ENCODE measurements at places on chromosomes 13 and 19.

GRCh38 chr19:43773725-43774102 is 7.1 kb downstream of the KCNN4 start:
- DNase-seq: no peak

DNA sequence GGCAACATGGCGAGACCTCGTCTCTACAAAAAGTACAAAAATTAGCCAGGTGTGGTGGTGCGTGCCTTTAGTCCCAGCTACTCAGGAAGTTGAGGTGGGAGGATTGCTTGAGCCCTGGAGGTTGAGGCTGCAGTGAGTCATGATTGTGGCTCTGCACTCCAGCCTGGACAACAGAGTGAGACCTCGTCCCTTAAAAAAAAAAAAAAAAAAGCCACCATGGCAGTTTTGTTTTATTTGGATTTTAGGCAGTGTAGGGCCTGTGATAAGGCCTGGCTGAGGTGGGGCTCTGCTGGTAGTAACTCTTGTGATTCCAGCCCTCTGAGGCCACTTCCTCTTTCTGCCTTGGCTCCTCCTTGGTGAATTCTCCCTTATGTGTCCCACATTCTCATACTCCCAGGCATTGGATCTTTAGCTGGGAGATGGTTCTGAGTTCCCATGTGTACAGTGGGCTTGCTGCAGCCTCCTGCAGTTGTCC is 39.2 kb downstream of the GATAD2A start:
- peak; percentile 25 for DNase-seq

- DNase-seq: peak; percentile 100
Measured at GRCh38 chr19:8832132-8833021, at the start of the genes MBD3L1 and ZNF558. Gene MBD3L1, plus strand, starts transcription at chr19:8832377. Its CDS starts 10,302 bp downstream, at chr19:8842679. Gene ZNF558, minus strand, starts transcription at chr19:8832304. Its CDS starts 9,645 bp downstream, at chr19:8822659.

DNA sequence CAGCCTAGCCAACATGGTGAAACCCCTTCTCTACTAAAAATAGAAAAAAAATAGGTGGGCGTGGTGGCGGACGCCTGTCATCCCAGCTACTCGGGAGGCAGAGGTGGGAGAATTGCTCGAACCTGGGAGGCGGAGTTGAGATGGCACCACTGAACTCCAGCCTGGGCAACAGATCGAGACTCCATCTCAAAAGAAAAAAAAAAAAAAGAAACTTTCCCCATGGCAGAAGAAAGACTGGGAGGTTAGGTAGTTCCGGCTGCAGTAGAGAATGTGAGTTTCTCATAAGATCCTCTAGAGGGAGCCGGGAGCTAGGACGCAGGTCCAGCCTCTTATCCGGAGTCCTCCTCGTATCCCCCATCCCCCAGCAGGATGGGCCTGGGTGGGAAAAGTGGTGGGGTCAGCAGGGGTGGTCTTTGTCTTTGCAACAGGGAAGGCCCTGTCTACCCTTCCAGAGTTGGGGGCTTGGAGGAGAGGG is 13.2 kb upstream of the CREB3L3 start:
- DNase-seq: peak; percentile 35

GRCh38 chr13:31264151-31264550 is 64.4 kb downstream of the B3GLCT start:
- no peak for DNase-seq

GRCh38 chr13:99733346-99733745 is 232.1 kb downstream of the TM9SF2 start:
- no peak for DNase-seq

DNA sequence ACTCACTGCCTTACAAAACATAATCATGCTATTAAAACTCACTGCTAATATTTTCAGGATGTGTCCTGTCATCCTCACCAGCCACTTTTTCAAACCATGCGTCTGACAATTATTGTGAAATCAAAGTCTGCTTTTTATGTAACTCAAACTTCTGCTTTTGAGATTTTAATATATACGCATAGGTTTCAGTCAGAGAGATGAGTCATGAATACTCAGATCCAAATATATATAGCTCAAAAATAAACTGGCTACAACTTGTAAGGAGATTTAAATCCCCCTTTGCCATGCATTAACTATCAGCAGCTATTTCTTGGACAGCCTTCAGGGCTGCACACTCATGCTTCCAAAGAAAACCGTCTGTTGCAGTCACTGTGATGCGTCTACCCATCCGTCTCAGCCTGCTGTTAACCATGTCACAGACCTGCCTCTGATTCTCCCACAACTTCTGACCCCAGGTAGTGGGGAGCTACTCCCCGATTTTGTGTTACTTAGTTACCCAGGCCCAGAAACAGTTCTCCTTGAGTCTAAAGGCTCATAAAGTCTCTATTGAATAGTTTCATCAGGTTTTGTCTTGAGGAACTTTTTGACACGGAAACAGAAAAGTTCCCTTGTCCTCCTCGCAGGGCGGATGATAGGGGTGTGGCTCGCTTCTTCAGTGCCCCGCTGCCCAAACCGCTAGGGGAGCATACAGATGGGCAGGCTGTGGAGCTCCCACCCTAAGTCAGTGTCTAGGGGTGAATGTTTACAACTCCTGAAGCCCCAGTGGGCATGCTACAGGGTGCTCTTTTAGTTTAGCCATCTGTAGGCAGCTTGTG is 33.8 kb upstream of the SGCG start:
- no peak for DNase-seq

GRCh38 chr13:86446311-86446710 is 647.1 kb upstream of the SLITRK6 start:
- no peak for DNase-seq

- DNase-seq: no peak
Measured at GRCh38 chr13:90070837-90071525, 1276.5 kb upstream of the MIR17HG start.

- no peak for DNase-seq
Measured at GRCh38 chr13:74641586-74641985, 507.4 kb upstream of the KLF12 start.

- DNase-seq: no peak
Measured at GRCh38 chr19:42291435-42291810, 10.5 kb upstream of the PRR19 start.

DNA sequence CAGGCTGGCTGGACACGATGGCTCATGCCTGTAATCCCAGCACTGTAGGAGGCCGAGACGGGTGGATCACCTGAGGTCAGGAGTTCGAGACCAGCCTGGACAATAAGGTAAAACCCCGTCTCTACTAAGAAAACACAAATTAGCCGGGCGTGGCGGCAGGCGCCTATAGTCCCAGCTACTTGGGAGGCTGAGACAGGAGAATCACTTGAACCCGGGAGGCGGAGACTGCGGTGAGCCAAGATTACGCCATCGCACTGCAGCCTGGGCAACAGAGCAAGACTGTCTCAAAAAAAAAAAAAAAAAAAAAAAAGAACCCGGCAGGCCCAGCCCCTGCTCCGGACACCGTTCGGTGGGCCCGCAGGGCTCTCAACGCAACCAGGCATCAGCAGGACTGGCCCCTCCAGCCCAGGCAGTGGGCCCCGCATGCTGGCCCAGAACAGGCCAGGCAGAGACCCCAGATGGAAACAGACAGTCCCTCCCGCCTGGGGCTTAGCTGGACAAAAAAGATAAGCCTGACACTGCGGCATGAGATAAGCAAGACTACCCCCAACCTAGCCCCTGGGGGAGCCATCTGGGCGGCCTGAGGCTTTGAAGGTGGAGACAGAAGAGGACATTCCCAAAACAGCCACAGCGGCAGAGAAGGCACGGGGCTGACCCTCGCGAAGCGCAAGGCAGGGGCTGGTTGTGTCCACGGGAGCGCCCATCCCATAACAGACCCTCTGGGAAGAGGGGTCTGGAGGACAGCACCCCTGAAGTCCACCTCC is 11.6 kb downstream of the REXO1 start:
- DNase-seq: no peak

DNA sequence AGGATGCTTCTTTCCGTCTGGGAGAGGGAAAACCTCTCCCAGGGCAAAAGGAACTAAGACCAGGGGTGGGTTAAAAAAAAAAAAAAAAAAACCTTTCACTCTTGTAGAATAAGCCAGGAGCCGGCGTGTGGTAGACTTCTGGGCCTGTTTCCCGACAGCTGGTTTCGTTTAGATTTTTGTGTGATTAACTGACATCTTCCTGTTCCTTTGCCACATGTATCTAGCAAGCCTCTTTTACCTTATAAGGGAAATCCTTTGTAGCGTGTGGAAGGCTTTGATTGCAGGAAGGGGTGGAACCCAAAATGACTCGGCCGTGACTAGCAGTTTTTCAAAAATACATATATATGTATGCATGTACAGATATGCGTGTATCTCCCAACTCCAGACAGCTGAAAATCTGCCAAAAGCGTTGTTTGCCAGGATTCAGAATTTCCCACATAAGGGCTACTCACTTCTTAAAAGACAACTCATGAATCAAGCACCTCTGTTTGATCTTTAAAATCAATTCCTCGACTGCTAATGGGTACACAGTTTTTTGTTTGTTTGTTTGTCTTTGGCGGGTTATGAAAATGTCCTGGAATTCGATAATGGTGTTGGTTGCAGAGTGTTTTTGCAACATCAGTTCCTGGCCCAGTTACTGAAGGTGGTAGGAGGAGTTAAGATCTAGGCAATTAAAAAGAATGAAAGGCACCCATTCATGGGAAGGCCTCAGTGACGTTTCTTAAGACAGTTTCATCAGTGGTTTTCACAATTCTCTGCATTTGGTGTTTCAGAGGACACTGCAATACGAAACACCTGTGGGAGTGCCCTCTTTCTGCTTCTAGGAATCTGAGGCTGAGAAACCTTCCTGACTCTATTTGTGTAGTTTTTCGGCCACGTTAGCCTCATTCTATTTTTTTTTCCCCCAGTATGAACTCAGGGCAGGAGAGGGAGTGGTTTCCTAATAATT is 2.7 kb downstream of the TPM4 start:
- DNase-seq: peak; percentile 87

DNA sequence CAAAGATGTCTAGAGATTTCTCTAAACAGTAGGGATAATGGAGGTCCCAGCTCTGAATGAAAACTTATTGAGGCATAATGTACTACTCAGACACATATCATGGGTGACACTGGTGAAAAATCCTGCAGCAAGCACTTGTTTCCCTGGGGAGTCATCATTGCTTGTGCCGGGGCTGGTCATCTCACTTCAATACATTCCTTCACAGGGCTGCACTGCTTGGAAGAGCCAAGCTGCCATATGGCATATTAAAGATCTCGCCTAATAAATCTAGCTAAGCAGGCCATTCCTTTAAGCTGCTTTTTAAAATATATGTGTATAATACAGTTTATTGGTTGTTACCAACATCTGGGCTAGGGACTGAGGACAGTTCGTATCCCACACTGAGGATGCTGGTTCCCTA is 332.2 kb upstream of the GPC6 start:
- no peak for DNase-seq

GRCh38 chr13:23701636-23702035 is 131.4 kb downstream of the TNFRSF19 start:
- DNase-seq: no peak

DNA sequence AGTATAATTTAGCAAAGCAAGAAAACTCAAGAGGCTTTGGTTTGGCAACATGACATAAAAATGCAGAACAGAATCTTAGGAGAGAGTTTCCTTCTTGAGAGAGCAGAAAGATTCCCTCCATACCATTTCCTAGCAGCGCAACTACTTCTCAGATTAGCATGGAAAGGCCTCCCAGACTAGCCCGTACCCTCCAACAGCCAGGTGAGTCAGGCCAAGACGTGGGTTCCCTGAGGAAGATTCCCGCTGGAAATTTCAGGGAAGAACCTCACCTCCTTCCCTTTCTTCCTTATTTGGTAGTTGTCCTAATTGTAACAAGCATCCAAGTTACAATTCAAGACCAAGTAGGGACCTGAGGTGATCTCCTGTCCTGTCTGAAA is 12.3 kb downstream of the COL4A2 start:
- DNase-seq: no peak

GRCh38 chr13:51308781-51309180 is 30.7 kb upstream of the SERPINE3 start:
- no peak for DNase-seq

DNA sequence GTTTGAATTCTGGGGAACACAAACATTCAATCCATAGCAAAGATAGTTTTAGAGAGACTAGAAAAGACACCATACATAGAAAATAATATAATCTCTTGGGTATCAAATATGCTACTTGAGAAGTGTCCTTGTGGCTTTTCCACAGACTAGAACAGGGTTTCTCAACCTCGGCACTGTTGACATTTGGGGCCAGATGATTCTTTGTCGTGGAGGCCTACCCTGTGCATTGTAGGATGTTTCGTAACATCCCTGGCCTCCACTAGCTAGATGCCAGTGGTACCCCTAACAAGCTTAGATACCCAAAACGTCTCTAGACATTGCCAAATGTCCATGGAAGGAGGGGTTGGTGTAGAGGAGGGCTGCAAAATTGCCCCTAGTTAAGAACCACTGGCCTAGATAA is 2.2 kb upstream of the ESD start:
- no peak for DNase-seq

GRCh38 chr13:92769046-92769445 is 457.6 kb upstream of the GPC6 start:
- DNase-seq: no peak

- no peak for DNase-seq
Measured at GRCh38 chr13:21883713-21884112, 212.8 kb downstream of the FGF9 start.

GRCh38 chr19:13865571-13866462 is 11.1 kb upstream of the NANOS3 start:
- DNase-seq: no peak

- DNase-seq: no peak
Measured at GRCh38 chr13:111202156-111202621, 87.1 kb downstream of the ARHGEF7 start.

DNA sequence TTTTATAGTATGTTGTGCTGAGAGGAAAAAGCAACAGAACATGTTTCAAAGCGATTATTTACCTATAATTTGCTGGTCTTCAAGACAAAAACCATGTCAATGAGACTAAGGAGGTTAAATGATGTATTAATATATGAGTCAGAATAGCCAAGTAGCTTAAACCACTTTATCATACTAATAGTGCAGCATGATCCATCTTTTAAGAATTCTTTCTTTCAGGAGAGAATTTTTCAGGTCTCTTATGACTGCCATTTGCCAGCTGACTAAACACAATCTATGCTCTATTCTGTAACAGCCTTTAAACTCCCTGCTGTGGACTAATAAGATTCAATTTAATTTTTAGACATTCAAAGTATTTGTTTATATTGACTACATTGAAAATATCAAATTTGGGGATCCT is 93.7 kb downstream of the TRPC4 start:
- no peak for DNase-seq
